ENCODE measurements at places on chromosomes 11 and 22.
A peak's percentile ranks its signal among the peaks of the same experiment; 100 is the strongest.

DNA sequence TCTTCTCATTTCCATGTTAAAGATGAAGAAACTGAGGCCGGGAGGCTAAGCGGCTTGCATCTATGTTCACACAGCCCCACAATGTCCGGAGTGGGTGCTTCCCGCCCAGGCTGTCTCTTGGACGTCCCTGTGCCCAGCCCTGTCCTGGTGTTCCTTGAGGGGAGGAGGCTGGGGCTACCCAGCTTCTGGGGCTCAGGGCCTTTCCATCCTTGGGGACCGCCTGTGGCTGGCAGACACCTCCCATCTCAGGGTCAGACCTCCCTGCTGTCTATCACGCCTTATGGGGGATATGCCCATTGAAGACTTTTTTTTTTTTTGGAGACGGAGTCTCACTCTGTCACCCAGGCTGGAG lies 95.5 kb downstream of the WNT7B start:
- DNase-seq, result no peak

- DNase-seq, result no peak
Observed at GRCh38 chr11:17865765-17866428, 131.3 kb downstream of the KCNC1 start.

DNA sequence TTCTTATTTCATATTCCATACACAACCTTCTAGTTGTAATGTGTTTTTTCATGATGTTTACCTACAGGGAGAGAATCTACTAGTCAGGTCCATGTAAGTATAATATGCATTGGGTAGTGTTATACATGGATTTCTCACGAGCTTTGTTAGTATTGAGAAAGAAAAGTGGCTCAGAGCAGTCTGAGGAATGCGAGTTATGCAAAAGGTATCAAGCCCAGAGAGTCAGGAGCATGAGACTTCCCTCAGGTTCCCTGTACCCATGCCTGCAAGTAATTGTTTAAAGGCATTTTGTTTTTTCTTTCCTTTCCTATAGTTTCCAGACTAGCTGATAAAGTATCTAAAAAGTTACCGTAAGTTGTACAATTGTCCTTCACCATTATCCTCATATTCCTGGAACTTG lies 66.1 kb downstream of the STK33 start:
- no peak for DNase-seq

DNA sequence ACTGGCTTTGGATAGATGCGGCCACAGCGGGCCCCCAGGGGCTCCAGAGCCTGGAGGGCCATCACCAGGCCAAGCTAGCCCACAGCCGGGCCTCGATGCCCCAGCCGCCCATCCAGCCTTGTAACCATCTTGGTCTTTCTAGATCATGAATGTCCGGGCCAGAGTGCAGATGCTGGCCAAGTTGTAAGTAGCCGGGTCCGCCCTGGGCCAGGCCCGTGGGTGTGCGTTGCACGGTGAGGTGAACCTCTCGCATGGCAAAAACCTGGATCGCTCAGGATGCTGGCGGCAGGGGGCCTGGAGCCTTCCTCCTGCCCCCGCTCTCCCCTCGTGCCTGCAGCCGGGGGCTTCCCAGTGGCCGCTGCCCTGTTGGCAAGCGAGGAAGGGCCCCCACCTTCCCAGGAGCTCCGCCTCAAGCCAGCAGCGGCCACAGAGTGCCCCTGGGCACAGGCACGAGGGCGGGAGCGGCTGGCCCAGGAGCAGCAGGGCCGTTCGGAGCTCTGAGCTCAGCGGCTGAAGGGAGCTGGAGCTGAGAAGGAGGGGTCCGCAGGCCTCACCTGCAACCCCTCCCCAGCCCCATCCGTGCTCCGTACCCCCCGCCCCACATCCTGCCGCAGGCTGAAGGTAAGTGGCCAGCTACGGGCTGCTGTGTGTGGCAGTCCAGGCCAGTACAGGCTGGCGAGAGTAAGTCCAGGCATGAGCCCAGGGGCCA lies 10.9 kb upstream of the MRPL23 start:
- DNase-seq, result no peak

DNA sequence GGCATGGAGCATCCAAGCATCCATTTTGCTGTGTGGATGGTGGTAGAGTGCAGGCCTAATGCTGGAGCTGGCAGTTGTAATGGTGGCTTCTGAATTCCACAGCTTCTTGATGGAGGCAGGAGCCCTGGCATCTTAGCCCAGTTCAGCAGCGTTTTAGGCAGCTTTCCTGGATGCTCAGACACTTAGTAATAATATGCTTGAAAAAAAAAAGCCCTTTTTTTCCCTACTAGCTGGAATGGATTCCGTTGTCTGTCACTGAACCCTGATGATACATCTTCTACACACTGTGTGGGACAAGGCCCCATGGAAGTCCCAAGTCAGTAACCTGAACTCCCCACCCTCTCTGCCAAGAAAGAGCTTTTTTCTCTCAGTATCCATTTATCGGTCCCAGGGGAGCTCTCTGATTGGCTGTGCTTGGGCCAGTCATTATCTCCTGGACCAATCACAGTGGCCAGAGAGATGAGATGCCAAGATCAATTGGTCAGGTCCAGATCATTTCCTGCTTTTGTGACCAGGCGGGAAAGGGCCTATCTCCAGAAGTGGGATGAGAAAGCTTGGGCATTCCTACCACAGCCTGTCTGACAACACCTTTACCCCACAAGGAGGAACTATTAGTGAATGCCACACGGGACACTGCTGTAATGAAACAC lies 34.2 kb downstream of the MCM5 start:
- DNase-seq, result no peak

DNA sequence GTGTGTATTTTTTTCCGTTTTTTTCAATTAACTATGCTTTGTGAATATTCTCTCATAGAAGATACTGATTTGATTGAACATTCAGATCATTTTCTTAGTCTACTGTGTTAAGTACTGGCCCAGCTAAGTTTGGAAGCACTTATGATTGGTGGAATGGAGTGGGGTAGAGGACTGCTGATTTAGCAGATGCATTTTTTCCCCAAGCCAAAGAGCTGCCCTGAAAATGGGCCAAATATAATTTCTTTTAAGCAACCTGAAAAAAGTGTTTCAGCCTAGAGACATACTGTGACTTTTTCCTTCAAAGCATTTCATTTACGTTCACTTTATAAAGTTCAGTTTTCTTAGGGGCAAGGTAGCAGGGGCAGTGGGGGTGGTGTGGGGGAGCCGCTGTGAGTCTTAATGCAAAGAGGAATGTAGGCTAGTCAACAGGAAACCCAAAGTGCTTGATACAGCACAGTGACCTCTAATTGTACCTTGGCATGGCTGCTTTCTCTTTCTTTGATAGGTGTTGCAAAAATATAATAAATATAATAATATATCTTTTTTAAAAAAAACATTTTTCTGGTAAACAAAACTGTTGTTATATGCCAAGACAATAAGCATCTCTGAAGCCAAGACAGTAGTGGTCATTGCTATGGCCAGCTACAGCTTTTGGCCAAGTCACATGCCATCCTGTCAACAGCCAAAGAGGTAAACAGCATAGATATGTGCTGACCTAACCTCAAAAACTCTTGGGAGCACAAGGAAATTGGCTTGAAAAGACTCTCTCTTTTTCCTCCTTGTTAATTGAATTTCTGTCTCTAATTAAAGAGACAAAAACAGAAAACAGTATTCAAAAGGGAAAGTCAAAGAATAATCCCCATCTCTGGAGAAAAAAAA lies 58.8 kb downstream of the LIF start:
- DNase-seq, result no peak

DNA sequence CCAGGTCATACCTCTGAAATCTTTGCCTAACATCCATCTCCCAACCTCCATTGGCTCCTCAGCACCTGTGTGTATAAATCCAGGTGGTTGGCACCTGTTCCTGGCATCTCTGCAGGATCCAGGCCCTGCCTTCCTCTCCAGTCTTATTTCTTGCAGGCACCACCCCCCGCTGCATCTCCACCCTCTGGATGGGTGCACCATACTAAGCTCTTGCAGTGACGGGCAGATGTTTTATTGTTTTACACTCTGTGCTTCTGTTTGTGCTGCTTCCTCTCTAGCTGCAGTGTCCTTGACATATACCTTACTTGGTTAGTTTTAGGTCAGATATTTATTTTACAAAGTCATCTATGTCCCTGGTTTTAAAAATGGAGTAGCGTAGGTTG lies 102.6 kb downstream of the TBC1D22A start:
- DNase-seq, result no peak

DNA sequence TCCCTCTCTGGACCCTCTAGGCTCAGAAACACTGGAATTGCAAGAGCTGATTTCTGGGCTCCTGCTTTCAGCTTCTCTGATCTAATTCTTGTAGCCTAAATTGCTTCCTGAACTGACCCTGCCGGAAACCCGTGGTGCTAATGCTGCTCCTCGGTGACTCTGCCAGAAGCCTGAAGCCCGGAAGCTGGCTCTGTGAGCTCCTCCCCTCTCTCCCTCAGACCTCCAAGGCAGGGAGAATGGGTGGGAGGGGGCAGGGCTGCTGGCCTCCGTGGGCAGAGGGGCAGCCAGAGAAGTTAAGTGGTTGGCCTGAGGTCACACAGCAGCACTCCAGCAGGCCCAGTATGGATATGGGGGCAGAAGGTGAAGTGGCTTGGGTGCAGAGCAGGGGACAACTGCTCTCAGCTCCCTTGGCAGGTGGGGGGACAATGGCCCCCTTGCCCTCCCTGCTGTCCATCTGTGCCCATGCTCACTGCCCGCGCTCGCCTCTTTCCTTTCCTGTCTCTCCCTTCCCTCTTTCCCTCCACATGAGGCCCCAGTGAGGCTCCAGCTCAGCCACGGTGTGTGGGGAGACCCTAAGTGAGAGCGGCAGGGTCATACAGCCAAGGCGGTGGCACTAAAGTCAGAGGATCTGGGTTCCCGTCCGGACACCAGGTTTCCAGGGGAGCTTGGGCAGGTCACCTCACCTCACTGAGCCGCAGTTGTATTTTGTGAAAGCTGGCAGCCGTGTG lies 16.2 kb downstream of the CAPN5 start:
- DNase-seq, result peak; percentile 49

- DNase-seq, result no peak
Observed at GRCh38 chr11:15430381-15430780, 315.7 kb downstream of the INSC start.

- no peak for DNase-seq
Observed at GRCh38 chr22:46501701-46502100, 35.7 kb downstream of the CELSR1 start.

DNA sequence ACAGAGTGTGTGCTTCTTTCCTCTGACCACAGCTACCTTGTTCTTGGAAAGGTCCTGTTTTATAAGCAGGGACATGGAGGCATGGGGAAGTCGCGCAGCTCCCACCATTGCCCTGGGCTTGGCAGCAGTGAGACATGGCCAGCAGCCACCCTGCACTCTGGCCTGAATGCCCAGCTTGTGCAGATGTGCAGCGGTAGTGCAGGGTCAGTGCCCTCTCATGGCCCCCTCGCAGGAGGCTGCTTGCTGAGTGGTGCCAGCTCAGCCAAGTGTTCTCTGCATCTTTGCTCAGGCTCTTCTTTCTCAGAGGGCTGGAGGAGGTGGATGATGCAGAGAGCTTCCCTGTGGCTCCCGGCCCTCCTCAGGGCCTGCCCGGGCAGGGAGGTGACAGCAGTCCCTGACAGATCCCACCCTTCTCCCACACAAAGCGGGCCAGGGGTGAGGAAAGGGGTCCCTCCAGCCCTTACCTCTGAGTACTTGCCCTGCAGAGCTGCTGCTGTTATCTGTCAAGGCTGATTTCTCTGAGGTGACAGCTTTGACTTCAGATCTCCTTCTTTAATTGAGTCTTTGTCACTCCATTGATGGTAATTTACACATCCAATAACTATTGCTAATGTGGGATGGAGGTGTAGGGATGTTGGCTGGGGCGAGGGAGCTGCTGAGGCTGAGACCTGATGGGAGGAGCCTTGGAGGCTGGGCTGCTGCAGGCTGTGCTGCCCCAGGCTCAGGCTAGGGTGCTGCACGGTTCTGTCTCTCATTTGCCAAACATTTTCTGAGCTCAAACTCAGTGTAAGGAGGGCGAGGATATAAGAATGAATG lies 47.4 kb upstream of the B3GAT1 start:
- DNase-seq, result no peak

- DNase-seq, result no peak
Observed at GRCh38 chr11:71198823-71199165, 53.6 kb downstream of the SHANK2 start.

DNA sequence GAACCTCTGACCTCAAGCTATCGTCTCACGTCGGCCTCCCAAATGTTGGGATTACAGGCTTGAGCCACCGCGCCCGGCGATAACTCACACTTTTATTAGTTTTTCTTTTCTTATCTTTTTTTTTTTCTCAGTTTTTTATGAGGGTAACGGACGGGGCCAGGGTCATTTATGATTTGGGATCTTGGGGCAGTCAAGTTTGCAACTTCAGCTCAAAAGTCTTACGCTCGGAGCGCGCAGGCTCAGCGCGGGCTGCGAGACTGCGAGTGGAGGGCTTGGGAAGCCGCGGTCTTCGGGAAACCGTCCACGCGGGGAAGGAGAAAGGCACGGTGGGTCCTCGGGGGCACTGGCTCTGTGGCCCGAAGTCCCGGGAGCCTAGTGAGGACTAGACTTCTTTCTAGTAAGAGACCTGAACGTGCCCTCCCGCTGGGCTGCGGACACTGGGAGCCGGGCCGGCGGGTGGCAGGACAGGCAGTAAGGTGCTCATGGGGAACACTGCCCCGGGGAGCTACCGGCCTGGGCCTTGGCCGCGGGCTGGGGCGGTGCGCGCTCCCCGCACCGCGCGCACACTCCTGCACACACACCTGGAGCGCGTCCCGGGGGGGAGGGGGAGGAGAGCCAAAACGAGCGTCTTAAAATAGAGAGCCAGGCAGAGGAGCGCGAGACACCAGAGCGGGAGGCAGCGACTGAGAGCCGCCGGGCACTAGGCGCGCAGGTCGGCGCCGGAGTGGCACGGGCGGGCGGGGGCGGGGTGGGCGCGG lies 476 bp upstream of the BARX2 start:
- no peak for DNase-seq

- DNase-seq, result no peak
Observed at GRCh38 chr11:35105319-35106079, 33.5 kb upstream of the CD44 start.

- DNase-seq, result no peak
Observed at GRCh38 chr11:98053851-98054250, 966.9 kb upstream of the CNTN5 start.

DNA sequence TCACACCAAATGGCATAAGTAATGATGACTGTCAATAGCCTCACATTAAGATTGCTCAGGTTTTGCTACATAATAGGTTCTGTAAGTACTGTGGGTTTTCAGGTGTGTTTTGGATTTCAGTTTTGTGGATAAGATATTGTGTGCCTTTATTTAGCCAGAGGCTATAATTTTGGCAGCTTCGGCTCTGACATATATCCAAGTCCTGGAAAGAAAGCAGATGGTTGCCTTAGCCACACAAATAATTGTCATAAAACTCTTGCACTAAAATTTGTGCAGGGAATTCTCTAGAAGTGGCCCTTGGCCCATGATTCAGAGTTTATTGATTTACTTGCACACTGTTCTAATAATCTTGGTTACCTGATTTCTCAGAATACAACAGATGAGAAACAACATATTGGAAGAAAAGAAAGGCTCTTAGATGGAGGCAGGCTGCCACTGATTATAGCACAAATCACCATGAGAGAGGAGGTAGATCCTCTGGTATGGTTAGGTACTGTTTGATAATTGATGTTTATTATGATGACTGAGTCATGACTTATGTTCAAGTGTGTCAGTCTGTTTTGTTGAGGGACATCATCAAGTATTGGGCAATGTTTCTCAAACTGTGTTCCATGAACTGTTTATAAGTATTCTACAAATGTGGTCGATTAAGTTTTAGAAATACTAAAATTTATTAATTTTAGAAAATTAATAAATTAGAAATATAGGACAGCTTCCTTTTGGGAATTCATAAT lies 9.6 kb downstream of the REXO2 start:
- DNase-seq, result no peak

GRCh38 chr11:73154178-73154577 lies 12.1 kb upstream of the FCHSD2 start:
- DNase-seq, result peak; percentile 12
